ENCODE measurements at places on chromosomes 16 and 17. TPM values are rescaled to one million over a fixed set of nuclear protein-coding genes. Genes with fewer than 3 reads are reported as not detected.
A peak's percentile ranks its signal among the peaks of the same experiment; 100 is the strongest.

Gene SMIM5
- total RNA-seq = not detected

Gene WFIKKN1
- total RNA-seq = 0.10 TPM

Gene KRT20
- total RNA-seq = not detected

Gene KCNH6
- not detected for total RNA-seq

Gene ATF7IP2
- total RNA-seq = 14.6 TPM

Gene DPEP1
- total RNA-seq = 0.24 TPM

Gene SDR42E2
- total RNA-seq = not detected

Gene ZSCAN10
- not detected for total RNA-seq

Gene SULT1A3
- 6.0 TPM for total RNA-seq

DNA sequence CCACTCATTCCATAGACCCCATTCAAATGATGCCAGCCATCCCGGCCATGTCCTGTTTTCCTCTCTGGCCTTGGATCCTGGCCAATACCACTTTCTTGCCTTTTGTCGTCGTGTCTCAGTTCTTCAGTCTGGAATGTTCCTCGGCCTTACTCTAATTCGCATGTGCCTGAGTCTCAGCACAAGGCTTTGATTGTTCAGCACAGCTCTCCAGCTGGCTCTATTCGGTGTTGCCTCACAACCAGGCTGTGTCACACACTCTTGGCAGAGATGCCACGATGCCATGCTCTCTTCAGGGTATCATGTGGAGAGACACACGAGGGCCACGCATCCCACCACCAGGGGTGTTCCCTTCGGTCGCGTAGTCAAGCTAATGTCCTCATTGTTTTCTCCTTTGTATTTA, 1.8 kb upstream of the VPS4A start:
- peak; percentile 19 for DNase-seq

GRCh38 chr16:457732-458400, 32.4 kb downstream of the RAB11FIP3 start:
- no peak for DNase-seq

- peak; percentile 56 for DNase-seq
Observed at GRCh38 chr16:11743308-11744074, 834 bp upstream of the TXNDC11 start.

- no peak for DNase-seq
Observed at GRCh38 chr17:40828454-40829044, 6.1 kb upstream of the KRT10 start.

GRCh38 chr17:74351552-74352210, 10.0 kb downstream of the BTBD17 start:
- no peak for DNase-seq

- DNase-seq = no peak
Observed at GRCh38 chr16:76265434-76266045, 11.7 kb upstream of the CNTNAP4 start.

DNA sequence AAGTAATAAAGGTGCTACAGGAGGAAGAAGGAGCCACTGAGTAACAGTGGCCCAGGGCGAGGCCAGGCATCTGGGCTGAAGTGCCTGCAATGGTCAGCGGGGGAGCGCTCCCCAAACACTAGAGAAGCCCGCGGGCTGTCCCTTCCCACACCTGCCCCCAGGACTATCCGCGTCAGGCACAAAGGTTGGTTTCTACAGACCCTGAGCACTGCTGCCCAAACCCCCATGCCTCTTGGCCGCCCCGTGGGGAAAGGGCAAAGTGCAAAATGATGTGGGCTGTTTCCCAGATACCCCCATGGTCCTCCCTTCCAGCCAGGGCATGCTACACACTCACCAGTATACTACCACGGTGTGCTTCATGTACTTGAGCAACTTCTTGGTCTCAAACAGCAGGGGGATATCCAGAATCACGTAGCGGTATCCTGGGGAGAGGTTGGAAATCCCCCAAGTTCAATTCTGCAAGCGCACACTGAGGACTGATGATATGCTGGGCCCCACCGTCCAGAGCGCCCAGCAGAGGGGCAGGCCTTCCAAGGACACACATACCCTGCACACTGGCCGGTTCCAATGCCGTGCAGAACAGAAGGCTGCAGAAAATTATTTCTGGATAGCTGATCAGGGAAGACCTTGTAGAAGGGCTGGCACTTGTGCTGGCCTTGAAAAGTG, 21.5 kb downstream of the DCAKD start:
- no peak for DNase-seq

DNA sequence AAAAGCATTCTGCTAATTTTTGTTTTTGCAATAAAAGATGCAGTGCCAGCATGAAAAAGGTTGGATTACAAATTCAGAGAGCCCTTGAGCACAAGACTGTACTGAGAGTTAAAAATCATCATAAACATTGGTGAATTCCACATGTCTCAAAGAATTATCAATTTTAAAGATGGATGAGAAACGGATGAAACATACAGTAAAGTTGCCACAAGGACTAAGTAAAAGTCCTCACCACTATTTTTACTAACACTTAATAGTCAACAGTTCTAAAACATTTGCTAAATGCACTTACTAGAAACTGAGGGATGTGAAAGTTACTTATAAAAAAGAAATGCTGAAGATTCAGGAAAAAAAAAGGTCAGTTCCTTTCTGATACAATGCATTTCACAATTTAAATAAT, 25.8 kb upstream of the NACA2 start:
- DNase-seq = no peak

DNA sequence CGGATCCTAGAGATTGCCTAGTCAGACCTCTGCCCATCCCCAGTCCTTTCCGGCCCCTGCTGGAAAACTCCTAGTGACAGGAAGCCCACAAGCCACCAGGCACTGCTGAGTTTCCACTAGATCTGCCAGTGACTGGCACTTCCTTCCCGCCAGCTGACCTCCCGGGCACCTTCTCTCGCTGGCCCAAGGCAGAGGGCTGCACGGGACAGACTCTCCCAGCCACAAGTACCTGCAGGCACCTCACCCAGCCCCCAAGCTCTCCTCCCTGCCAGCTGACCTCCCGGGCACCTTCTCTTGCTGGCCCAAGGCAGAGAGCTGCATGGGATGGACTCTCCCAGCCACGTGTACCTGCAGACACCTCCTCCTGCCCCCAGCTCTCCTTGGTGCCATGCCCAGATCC, 66.3 kb upstream of the DOC2B start:
- no peak for DNase-seq

DNA sequence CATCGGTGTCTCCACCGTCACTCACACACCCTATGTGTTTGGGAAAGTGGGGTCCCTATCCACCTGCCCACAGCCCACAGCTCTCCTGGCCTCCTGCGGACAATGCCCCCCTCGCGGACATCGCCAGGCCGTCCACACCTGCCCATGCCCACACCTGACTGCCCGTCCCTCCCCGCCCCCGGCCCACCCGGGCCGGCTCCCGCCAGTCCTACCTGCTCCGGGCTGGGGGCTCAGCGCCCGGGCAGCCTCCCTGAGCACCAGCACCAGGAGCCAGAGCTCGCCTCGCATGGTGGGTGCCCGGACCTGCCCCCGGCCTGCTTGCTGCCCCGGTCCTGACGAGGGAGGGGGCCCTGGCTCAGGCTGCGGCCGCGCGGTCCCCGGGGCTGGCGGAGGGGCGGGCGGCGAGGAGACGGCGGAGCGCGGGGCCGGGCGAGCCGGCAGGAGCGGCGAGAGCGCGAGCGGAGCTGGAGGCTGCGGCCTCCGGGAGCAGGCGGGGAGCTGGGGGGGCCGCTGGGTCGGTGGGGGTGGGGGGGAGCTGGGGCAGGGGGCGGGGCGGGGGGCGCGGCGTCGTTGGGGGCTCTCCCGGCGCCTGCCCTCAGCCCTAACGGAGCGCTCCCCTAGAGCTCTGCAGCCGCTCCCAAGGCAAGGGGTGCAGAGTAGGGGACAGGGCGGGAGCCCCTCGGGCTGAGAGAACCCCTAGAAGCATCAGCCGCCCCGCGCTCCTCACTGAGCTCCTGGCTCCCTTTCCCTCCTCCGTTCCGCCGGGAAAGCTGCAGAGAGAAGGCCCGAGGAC, at the start of gene PLXDC1:
Gene PLXDC1, minus strand, starts transcription at position 488 of the 793 bp plus-strand sequence. Its CDS starts 200 bp downstream, at position 288.
- DNase-seq = no peak

- DNase-seq = no peak
Observed at GRCh38 chr17:29572691-29573557, 4.4 kb downstream of the TP53I13 start.

DNA sequence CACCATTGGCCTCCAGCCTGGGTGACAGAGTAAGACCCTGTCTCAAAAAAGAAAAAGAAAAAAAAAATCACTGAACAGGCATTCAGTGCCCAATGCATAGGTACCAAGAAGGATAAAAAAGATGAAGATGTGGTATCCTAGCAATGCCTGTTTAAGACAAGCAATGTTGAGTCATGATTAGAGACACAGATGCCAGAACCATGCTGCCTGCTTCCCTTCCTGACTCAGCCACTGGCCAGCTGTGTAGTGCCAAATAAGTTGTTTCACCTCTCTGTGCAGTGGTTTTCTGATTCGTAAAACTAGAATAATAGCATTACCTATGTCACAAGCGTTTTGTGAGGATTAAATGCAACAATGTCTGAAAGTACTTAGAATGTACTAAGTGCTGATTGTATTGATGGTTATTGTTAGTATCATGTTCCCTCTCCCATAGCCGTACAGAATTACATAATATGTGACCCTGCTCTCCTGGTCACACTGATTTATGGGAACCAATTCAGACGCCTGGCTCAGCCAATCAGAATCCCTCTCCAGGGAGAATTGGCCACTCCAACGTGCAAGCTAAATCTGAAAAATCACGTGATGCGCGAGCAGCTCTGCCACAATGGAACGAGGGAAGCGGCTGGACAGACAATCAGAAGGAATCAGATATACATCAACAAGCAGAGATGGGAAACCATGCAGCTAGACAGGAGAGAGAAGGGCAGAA, 241.9 kb downstream of the SLC39A11 start:
- peak; percentile 52 for DNase-seq

DNA sequence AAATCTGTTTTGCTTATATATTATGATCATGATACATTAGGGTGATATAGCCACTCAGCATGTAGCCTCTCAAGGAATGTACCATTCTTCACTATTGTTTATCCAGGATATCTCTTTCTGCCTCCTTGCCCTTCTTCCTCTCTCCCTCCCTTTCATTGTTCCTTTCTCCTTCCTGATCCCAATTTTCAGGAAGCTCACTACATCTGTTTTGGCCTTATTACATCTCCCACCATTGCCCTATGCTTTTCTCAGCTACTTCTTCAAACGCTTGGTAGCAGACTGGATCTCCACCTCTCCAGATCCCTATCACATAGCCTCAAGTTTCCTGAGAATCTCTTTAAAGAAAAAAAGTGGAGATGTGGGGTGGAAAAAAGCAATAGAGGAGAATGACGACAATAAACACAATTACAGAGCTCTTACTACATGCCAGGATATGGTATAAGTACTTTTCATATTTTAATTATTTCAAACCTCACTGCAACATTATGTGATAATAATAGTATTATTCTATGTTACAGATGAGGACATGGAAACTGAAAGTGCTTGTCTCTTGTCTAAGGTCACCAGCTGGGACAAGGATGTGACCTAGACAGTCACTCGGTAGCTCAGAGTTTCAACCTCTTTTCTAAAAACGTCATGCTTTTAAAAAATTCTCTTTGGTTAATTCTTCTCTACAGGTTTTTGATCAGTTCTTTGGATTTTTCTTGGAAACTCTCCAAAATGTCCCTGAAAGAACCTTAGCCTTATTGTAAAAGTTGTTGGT, 959.1 kb downstream of the CDH11 start:
- peak; percentile 17 for DNase-seq

- DNase-seq = peak; percentile 75
Observed at GRCh38 chr17:60743799-60744198, 66.1 kb downstream of the BCAS3 start.

DNA sequence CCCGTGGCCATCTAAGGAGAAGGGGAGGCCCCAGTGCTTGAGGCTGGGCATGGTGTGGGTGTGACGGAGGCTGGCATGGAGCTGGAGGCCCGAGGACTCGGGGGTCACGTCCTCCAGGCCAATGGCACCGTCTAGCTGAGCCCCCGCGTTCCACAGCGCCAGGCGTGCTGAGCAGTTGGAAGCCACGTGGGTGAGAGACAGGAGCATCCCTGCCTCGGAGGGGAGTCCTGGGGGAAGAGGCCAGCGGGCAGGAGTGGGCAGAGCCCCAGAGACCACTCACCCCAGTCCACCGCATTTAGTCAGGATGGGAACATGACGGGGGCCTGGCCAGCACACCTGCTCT, 78.8 kb downstream of the RMI2 start:
- DNase-seq = no peak

DNA sequence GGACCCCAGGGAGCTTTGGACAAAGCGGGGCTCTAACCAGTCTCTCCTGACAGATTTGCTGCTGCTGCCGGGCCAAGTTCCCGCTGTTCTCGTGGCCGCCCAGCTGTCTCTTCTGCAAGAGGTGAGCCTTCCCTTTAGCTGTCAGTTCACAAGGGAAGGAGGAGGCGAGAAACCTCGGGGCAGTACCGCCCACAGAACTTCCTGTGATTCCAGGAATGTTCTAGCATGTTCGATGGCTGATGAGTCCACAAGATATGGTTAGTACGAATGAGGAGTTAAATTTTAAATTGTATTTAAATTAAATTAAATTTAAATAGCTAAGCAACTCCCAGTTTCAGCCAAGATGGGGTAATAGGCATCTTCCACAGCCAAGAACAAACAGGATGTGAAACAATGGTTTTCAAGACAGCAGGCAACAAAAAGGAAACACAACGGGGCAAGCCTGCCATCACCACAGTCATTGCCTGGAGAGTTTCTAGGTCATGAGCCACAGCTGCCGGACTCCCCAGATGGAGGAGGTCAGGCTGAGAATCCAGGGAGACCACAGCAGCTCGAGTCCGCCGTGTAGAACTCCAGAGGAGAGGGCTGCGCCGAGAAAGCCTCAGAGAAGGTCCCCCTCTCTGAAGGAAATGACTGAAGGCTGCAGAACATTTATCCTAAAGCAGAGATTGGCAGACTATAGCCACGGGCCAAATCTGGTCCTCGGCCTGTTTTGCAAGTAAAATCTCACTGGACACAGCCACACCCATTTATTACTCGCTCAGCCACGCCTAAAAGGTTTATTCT, 9.5 kb upstream of the TCF25 start:
- DNase-seq = no peak

All from RPMI7951 (cell line).